ENCODE measurements at places on chromosomes 16 and 17.

DNA sequence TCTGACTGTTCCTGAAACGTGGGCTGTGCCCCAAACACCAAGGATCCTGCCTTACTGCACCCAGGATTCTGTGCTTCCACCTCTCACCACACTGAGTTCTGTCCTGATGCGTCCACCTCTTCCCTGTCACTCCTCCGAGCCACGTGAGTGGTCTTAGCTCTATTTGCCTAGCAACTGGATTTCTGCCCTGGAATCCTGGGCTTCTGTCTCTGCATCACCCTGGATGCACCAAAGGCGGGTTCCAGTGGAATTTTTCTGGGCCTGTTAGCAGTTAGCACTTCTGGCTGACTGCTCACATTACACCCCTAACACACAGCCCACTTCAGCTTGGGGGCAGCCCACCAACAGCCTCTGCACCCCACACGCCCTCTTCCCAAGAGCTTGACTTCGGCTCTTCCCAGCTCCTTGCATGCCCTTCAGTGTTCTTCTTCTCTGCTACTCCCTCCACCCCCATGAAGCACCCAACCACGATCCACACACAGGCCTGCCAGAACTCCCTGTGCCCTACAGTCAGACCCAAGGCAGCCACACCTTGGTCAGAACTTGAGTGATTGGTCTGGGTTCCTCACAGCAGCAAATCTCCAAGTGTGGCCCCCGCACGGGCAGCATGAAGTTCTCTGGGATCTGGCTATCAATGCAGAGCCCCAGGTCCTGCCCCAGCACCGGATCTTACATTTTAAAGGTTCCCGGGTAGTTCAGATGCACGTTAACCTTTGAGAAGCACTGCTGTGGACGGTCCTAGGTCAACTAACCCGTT, 129.8 kb upstream of the RCVRN start:
- no peak for DNase-seq

- DNase-seq: peak; percentile 38
Measured at GRCh38 chr17:58587713-58588117, 73.3 kb upstream of the MTMR4 start.

GRCh38 chr16:75251280-75252048, at the start of gene BCAR1:
Gene BCAR1 (minus strand): TSS chr16:75251624. CDS start chr16:75251482, 142 bp downstream.
- DNase-seq: no peak

DNA sequence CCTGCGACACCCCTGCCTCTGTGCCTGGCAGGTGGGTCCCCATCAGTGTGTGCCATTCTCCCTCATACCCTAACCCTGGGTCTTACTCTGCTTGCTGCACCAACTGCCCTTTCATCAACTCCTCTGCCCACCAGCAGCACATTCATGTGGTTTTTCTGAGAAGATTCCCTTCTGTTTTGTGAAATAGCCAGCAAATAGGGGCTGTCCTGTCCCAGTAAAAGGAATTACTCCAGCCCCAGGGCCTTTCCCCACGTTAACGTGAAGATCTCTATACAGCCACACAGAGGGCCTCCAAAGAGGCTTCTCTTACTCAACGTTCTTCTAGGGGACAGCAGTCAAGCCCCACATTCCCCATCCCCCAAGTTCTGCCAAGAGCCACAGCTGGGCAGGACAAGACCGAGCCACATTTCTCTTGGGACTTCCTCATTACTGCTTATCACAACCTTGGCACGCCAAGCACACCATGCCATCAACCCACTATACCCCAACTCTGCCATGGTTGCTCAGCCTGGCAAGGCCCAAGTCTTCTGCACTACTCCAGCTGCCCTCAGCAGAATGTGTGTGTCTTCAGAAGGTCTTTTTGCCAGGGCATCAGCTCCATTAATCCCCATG, 18.7 kb upstream of the CCL2 start:
- no peak for DNase-seq

- DNase-seq: no peak
Measured at GRCh38 chr16:86902656-86903001, 324.3 kb downstream of the FOXL1 start.

DNA sequence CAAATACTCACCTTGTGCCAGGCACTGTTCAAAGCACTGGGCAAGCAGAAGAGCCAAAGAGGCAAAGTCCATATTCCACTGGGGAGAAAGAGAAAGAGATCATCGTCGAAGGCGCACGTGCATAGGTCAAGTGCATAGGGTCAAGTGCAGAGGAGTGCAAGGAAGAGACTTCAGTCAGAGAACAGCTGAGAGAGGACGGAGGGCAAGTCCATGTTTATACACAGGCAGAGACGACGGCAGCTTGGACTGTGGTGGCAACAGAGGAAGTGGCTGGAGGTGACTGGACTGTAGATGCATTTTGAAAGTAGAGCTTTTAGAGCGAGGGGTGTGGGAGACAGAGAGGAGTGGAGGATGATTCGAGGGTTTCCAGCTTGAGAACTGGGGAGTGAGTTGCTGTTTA, 74.7 kb upstream of the SDK2 start:
- no peak for DNase-seq

- peak; percentile 33 for DNase-seq
Measured at GRCh38 chr16:30761427-30761927, 385 bp downstream of the CFAP119 start.

Measured in stimulated activated CD8-positive, alpha-beta memory T cell treated with anti-CD3 and anti-CD28 coated beads, Interleukin-7, amount 100 ng/mL, for 4 hours (primary cell).